NCI-H446 treated with DMSO at 0.1 percent for 48 hours (cell line): ENCODE measurements at places on chromosomes 6 and 20.

DNA sequence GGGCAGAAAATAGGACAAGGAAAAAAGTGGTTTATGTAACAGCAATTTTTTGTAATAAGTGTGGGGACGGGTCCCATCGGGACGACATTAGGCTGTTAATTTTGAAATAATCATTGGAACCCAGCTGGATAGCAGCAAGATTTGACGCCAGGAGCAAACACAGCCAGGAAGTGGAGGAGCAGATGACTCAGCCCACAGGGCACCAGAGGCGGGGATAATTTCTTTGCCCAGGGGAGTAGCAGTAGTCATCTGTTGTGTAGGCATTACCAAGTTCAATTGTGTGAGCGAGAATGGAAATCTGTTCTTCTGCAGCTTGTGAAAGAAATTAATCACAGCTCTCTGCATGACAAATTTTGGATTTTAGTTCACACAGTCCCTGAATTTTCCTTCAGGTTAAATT is 22.6 kb upstream of the RIN2 start:
- DNase-seq, result peak; percentile 97

DNA sequence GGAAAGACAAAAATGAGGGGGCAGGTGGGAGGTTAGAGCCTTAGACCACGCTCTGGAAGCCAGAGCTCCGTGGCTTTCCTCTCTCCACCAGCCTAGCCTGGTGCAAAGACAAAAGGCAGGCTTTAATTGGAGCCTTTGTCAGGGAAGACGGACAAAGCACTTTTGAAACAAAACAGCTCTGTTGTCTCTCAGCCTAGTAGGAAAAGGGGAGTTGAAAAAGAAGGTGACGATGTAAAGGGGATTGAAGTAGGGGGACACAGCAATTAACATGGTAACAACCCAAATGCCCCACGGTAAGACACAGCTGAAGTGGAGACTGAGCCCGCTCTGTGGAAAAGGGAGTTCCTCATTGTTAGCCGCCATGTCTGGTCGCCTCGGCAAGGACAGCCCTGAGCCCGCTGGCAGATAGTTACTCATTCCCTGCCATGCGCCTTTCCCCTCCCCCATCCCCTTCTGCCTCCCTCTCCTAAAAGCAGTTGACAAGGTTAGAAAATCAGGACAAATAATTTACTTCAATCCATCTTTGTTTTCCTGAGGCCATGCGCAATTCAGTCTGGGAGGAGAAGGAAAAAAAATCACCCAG is 93.0 kb downstream of the TCP11 start:
- DNase-seq, result no peak

GRCh38 chr6:136533487-136533886 is 16.7 kb downstream of the MAP7 start:
- no peak for DNase-seq

GRCh38 chr6:158000530-158001307 is 19.1 kb downstream of the SYNJ2 start:
- DNase-seq, result no peak

GRCh38 chr6:26034905-26035304 is 52.3 kb upstream of the HFE start:
- no peak for DNase-seq

- no peak for DNase-seq
Measured at GRCh38 chr20:46022411-46023147, 6.4 kb upstream of the SLC12A5 start.

DNA sequence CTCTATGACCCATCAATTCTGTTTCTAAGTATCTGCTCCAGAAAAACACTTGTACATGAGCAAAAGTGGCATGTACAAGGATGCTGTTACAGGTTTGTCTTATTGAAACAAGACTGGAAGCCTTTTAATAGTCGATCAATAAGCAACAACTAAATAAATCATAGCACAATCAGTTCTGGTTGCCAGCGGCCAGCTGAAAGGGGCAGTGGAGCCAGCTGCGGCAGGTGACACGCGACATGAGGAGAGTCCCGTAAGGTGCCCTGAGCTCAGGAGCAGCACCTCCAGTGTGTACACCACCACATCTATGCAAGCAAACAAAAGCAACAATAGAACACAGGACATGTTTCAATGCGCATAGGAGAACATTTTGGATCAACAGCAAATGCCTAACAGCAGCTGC is 20.7 kb upstream of the NNAT start:
- no peak for DNase-seq

DNA sequence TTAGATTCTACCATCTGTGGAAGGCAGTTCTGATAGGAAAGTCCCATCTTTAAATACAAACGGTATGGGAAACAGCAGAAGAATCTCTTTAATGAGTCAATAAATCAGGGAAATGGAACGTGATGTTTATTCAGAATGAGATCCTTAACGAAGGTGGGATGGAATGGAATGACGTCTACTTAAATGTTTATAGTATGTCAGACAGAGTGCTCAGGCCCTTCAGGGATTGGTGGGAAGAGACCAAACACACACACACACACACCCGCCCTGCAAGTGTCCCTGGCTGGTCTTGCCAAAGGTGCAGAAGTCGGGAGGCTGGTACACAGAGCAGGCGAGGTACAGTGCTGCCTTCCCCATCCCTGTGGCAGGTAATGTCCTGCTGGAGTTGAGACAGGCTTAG is 164.0 kb downstream of the FARS2 start:
- DNase-seq, result no peak

- no peak for DNase-seq
Measured at GRCh38 chr6:157838718-157839430, 15.8 kb downstream of the SNX9 start.

GRCh38 chr20:11159728-11160127 is 485.9 kb upstream of the JAG1 start:
- no peak for DNase-seq

- no peak for DNase-seq
Measured at GRCh38 chr20:33339515-33340058, 56.6 kb downstream of the BPIFB1 start.

GRCh38 chr6:1007159-1007558 is 304.7 kb upstream of the FOXQ1 start:
- no peak for DNase-seq

DNA sequence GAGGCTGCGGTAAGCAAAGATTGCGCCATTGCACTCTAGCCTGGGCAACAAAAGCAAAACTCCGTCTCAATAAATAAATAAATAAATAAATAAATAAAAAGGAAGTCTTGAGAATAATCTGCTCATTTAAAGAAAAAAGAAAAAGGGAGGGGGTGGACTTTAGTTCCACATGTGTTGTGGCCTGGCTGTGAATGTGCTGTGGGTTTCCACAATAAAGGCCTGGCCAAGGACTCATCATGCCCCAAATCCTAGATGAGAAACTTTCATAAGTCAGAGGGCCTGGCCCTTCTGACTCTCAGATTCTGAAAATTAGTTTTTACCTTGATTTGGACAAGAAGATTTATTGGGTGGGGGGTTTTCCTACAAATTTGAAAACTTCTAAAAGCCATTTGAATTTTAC is 48.4 kb downstream of the RIOK1 start:
- DNase-seq, result no peak

- no peak for DNase-seq
Measured at GRCh38 chr20:4507288-4507719, 214.4 kb upstream of the PRND start.

GRCh38 chr6:169533301-169534038 is 168.4 kb downstream of the WDR27 start:
- no peak for DNase-seq

- DNase-seq, result no peak
Measured at GRCh38 chr6:16503970-16504415, 257.3 kb downstream of the ATXN1 start.

- no peak for DNase-seq
Measured at GRCh38 chr20:47007826-47008655, 113.4 kb downstream of the EYA2 start.
